ENCODE measurements at places on chromosomes 4 and X. TPM values are rescaled to one million over a fixed set of nuclear protein-coding genes. Genes with fewer than 3 reads are reported as not detected.

DNA sequence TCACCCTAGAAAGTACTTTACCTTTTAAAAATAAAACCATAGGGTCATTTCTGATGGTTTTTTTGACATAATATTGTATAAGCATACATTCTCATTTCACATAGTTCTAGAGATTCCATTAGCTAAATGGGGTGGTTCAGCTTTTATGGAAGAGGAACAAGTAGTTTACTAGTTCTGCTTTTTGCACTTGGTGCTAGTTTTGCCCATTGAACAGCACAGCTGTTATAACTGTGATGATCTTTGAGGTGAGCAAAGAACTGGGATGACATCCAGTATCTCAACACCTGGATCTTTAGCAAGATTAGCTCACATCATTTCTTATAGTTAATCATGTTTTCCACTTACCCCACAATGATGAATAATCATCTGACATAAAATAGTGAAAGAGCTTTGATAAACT is 40.9 kb downstream of the MOB1B start:
- no peak for DNase-seq

DNA sequence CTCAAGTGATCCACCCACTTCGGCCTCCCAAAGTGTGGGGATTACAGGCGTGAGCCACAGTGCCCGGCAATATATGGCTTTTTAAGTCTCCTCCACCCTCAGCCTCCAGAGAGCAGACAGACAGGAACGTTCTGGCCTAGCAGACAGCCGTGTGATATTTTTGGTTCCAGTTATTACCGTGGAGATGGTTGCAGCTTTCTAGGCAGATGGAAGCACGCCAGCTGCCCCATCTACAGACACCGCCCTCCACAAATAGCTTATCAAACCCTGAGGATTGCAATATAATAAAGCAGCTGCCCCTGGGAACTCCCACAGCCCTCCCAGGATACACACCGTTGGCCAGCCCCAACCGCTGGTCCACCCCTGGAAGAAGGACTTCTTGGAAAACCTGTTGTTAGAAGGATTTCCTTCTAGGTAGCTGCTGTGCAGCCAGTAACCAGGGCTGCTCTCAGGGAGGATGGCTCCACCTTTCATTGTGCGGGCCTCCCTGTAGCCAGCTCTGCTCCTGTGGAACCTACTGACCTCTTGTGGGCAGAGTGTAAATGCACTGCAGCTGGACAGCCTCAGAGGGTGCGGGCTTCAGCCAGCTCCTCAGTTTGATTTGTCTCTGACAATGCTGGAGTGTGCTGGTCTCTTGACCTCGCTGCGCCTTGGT is 44.0 kb downstream of the SLC25A5 start:
- DNase-seq: peak; percentile 29

DNA sequence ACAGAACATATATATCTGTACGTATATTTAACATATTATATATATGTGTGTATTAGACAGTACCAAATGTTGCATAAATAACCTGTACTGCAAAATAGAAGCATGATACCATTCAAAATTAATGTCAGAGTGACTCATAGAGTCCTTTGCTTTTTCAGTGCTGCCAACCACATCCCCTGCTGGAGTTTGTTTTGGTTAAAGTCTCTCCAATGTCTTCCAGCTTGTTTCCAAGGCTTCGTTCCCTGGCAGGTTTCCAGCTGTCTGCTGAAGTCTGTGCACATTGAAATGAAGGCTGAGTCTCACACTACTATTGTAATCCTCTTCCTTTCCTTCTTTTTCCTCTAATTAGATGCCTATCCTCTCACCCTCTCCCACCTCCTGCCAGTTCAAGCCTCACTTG is 14.9 kb downstream of the NRK start:
- no peak for DNase-seq

DNA sequence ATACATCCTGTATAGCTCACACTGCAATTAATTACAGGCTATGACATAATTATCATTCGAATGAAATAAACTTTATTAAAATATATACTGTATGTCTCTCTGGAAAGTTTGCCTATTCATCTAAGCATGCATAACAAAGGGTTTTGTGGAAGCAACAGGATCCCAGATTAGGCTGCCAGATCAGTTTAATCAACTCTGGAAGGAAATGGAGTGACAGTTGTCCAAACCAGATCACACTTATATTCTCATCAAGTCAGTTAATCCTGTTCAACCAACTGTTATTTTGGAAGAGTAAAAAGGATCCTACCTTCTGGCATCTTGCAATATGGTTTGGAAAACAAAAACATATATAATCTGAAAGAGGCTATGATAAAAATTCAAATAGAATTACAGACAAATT is 312.2 kb downstream of the FAT4 start:
- no peak for DNase-seq

- no peak for DNase-seq
Observed at GRCh38 chr4:11799196-11799595, 370.5 kb upstream of the HS3ST1 start.

The CXCL13 gene
- 2.8 TPM for total RNA-seq

The PNMA6A gene
- 0.50 TPM for total RNA-seq

The PCGF3 gene
- 27.8 TPM for total RNA-seq

The ZNF827 gene
- total RNA-seq: 17.3 TPM

The CDKN2AIP gene
- total RNA-seq: 23.7 TPM

All from activated CD4-positive, alpha-beta memory T cell treated with anti-CD3 and anti-CD28 coated beads for 36 hours (primary cell).